ENCODE measurements at places on chromosomes 16 and 17.

- no peak for DNase-seq
These were observed 3.3 kb downstream of the ERBB2 start for GRCh38 chr17:39702901-39703893.

DNA sequence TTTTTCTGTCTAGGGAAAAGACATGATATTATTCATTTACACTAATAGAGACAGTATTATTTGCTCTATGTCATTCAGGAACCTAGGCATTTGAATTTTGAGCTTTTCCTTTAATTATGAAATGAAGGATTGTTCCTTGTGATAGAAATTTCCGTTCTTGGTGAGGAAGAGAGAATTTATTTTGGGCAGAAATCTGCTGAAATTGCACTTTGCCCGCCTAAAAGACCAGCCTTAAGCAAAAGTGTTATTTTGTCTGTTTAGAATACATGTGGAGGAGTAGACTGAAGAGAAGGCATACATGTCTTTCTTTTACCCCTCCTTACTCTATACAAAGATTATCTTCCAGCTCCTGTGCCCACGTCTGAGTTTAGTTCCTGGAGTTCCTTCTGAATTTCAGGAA lies 16.8 kb upstream of the KRT10 start:
- no peak for DNase-seq

GRCh38 chr16:57343221-57343620 lies 15.4 kb upstream of the CCL22 start:
- no peak for DNase-seq

DNA sequence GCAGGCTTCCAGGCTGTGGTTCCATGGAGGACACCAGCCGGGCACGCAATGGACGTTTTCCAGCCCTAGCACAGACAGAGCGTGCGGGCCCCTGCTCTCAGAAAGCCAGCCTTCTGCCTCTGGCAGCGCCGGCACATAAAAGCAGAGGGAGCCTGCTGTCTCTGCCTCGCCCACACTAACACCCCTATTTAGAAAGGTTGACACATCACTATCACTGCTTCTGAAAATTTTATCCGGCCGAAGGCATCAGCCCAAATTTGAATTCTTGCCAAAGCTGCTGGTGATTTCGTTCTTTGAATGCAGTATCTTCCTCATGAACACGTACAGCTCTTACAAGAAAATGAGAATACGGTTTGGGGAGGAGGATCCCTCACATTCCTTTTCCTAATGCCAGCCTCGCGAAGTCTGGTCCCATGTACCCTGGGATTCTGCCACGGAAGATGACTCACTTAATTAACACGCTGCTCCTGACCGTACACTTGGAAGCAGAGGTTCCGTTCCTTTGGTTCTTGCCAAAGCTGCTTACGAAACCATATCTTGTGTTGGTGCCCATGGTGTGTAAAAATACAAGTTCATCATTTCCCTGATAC lies 1.3 kb upstream of the RAB11FIP3 start:
- no peak for DNase-seq

GRCh38 chr16:85753559-85753958 lies 2.7 kb upstream of the C16orf74 start:
- no peak for DNase-seq

DNA sequence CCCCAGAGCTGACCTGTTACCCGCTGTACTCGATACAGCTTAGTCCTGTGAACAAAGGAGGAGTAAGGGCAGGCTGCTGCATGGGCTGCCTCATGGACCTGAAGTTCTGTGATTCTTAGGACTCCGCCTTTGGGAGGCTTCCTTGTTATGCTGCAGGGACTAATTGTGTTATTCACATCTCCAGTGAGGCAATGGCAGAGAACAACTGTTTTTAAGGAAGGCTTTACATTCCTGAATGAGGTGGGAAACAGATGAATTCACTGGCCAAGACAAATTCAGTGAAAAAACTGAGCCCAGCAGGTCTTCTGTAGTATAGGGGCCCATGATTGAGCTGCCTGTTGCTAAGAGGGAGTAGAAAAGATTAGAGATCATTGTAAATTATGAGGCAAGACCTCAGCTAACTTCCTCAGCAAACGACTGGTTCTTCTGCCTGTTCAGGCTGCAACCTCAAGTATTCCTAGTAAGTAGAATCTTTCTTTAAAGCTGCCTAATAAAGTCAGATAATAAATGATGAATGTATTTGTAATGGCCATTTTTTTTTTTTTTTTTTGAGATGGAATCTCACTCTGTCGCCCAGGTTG lies 26.3 kb downstream of the ADORA2B start:
- no peak for DNase-seq

DNA sequence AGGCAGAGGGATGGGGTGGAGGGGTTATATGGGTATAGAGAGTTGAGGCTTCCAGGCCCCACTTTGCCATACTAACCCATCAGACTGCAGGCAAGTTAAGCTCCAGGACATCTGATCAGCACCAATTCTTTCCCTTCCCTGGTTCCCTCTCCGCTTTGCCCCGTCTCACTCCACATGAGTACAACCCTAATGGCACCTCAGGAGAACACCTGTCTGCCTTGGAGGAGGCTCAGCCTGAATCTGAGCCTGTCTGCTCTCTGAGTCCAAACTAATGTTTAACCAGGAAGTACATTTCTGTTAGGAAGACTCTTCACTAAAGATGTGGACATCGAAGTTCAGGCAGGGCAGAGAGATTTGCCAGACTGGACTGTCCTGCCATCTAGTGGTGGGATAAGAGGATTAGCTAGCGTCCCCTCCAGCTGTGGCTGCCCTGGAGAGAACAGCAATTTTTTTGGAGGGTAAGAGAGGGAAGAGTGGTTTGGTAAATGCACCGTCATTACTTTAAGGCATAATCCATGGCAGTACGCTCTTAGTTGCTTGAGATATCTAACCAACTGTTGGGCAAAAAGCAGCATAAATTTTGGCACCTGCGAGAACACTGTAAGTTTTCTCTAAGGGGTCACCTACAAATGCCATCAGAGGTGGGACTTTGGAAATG lies 29.2 kb upstream of the LRRC75A start:
- no peak for DNase-seq

DNA sequence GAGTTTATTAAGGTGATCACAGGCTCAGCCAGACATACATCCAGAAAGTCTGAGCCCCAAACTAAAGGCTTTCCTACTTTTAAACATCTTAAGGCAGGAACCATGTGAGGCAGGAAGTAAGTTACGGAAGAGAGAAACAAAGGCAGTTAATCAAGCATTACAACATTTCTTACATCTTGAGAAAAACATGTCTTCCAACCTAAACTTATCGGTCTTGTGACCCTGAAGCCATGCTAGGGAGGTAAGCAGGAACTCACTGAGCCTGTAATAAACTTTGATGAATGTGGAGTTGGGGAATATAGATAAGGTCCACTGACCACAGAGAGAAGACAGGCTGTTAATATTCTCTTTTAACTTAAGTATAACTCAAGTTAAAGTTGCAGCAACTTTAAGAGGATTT lies 3.5 kb upstream of the ACSM3 start:
- DNase-seq, result no peak

DNA sequence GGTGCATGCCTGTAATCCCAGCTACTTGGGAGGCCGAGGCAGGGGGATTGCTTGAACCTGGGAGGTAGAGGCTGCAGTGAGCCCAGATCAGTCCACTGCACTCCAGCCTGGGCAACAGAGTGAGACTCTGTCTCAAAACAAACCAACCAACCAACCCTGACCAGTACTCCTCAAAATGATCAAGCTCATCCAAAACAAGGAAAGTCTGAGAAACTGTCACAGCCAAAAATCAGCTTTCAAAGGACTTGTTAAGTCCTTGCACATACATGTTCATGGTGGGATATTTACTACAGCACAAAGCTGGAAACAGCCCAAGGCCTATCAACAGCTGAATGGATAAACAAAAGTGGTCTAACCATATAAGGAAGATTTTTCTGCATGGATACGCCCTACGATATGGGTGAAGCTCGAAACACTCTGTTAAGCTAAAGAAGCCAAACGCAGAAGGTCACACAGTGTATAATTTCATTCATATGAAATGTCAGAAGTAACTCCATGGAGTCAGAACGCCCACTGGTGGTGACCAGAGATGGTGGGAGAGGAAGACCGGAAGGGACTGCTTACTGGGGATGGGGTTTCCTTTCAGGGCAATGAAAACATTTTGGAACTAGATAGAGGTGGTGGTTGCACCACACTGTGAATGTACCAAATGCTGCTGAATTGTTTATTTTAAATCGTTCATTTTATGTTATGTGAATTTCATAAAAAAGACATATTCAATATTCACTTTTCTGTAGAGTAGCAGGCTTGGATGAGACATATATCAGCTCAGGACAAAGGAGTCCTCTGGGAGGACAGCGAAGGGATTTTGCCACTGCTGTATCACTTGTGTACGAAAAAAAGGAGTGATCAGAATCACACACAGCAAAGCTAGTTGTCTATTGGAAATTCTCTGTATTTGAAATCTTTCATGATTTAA lies 17.7 kb downstream of the CCL17 start:
- DNase-seq, result no peak

DNA sequence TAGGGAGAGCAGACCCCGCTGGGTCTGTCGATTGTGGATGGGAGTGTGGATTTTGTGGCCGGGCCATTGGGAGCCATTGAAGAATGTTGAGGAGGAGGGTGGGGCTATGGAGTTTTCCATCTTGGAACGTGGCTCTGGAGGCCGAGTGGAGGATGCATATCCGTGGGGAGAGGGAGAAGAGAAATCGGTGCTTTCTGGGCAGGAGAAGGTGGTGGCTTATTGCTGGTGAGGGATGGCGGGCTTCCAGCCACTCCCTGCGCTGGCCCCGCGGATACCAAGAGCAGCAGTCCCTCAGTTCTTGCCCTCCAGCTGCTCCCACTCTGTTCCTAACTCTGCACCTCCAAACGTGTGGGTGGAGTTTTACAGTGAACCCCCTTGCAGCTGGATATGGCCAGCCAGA lies 162.4 kb downstream of the CMIP start:
- DNase-seq, result no peak
